Thymus (tissue), 14 donors: ENCODE measurements at places on chromosomes 2 and 18. TPM values are rescaled to one million over a fixed set of nuclear protein-coding genes. Genes with fewer than 3 reads are reported as not detected.

MOCOS gene
- total RNA-seq, result 0.19 TPM

GRCh38 chr2:176931588-176932563, 280.7 kb upstream of the HNRNPA3 start:
- no peak for DNase-seq

- no peak for DNase-seq
Observed at GRCh38 chr2:9419541-9419940, 3.8 kb downstream of the ITGB1BP1 start.

- no peak for DNase-seq
Observed at GRCh38 chr2:16665748-16666448, at the start of gene CYRIA. Gene CYRIA (minus strand): TSS chr2:16665834. CDS start chr2:16588119, 77,715 bp downstream.

DNA sequence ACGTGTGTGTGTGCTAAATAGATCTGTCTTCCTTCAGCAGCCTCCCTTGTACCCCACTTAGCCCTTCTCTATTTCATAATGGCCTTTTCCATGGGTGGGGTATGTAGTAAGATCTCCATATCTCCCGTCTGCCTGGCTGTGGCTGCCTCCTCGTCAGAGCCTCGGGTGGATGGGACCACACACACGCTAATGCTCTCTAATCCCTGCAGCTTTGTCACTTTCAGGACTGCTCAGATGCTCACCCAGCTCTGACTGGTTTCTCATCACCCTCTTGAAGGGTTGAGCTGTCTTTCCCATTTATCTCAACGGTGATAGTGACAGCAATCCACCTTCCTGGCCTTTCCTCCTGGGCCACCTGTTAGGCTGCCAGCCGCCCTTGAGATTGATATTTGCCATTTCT, 95.3 kb downstream of the DCC start:
- no peak for DNase-seq

- no peak for DNase-seq
Observed at GRCh38 chr2:1115843-1116539, 165.3 kb downstream of the SNTG2 start.

DNA sequence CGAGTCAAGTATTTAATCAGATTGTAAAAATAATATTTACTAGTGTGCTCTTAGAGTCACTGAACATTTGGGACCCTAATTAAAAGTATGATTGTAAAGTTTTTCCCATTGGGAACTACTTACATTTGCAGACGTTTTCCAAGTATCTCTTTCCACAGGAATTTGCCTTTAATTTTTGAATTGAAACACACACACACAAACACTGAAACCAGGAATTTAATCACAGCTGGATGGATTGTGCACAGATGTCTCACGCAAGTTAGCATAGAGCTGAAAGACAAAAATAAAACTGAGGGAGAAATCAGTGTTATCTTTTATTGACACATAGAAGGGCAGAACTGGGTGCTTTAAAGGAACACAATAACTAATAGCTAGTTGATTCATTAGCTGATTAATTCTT, 230.7 kb downstream of the RND3 start:
- no peak for DNase-seq

DNA sequence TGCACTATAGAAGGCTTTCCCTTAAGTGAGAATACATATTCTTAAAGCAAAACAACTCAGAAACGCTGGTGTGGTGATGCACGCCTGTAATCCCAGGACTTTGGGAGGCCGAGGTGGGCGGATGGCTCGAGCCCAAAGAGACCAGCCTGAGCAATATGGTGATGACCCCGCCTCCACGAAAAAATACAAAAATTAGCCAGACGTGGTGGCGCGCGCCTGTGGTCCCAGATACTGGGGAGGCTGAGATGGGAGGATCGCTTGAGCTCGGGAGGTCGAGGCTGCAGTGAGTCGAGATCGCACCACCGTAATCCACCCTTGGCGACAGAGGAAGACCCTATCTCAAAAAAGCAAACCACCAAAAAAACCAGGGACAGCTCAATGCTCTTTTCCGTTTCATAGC, 750 bp upstream of the CCDC150 start:
- DNase-seq, result no peak

DNA sequence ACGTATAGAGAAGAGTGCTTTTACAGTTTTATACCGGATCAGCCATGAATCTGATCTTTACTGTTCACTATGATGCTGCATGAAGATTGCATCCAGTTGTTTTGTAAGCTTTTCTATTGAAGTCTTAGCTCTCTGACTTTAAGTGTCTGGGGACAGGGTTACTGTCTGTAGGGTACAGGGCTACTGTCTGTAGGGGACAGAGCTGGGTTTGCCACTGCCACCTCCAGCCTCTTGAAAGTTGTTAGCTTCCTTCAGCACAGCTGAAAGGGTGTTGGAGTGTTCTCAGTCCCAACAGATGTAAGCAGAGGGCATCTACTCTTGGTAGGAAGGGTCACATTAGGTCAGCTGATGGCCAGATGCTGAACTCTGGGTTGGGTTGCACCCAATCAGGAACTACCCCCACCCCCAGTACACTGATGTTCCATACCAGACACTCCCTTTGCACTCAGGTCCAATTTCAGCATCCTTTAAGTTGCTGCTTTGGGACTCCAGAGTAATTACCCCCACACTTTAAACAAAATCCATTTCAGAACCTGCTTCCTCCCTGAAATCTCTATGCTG, 58.0 kb downstream of the MYL12B start:
- no peak for DNase-seq

- DNase-seq, result no peak
Observed at GRCh38 chr2:42557306-42557705, 11.1 kb upstream of the MTA3 start.

GRCh38 chr2:9745153-9745899, 97.9 kb upstream of the TAF1B start:
- no peak for DNase-seq

DNA sequence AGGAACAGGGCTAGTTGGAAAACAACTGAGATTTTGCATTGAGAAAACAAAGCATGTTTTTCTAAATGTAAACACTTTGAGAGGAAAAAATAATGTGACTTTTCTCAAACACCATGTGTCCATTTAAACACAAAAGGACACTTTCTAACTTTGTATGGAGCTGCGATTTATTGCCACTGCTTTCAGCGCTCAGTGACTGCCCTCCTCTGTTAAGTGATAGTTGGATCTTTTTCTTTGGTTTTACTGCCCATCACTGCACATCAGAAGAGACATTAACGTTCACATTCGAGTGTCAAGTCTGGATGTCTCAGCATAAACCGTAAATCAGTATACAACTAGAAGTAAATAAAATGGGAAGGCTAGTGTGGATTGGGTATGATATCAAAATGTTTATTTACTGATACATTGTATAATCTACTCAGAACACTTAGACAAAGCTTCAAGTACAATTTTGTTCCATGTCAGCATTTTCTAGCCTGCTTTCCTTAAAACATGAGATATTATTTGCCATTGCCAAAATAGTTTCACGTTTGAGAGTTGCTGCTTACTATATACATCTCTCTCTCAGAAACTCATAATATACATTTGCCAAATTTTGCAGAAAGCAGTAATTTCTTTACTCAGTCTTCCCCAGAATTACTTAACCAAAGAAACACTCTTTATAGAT, 237.6 kb downstream of the IKZF2 start:
- no peak for DNase-seq
